ENCODE measurements at places on chromosomes 13 and 19.

- DNase-seq, result no peak
Measured at GRCh38 chr19:8926341-8926740, 83.9 kb downstream of the MUC16 start.

GRCh38 chr19:31538879-31539278 lies 189.6 kb upstream of the TSHZ3 start:
- DNase-seq, result no peak

- no peak for DNase-seq
Measured at GRCh38 chr13:42247883-42248282, 24.1 kb upstream of the AKAP11 start.

DNA sequence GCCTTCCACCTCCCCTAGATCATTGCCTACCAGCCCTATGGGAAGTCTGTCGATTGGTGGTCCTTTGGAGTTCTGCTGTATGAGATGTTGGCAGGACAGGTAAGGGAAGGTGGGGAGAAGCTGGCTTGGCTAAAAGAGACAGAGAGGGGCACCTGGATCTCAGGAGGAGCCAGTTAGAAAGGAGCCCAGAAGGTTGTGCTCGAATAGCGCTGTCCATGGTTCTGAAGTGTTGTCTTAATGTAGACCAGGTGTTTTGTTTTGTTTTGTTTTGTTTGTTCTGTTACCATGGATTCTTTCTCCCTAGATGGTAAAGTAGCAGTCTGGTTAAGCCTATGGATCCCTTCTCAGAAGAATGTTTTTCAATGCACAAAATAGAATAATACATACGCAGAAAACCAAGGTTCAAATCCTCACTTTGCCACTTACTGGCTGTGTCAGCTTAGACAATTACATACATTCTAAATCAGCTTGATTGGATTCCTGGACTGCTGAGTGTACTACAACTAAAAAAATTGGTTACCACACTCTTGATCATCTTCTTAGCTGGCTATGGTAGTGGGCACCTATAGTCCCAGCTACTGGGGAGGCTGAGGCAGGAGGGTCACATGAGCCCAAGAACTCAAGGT lies 5.9 kb upstream of the CACNG7 start:
- no peak for DNase-seq

DNA sequence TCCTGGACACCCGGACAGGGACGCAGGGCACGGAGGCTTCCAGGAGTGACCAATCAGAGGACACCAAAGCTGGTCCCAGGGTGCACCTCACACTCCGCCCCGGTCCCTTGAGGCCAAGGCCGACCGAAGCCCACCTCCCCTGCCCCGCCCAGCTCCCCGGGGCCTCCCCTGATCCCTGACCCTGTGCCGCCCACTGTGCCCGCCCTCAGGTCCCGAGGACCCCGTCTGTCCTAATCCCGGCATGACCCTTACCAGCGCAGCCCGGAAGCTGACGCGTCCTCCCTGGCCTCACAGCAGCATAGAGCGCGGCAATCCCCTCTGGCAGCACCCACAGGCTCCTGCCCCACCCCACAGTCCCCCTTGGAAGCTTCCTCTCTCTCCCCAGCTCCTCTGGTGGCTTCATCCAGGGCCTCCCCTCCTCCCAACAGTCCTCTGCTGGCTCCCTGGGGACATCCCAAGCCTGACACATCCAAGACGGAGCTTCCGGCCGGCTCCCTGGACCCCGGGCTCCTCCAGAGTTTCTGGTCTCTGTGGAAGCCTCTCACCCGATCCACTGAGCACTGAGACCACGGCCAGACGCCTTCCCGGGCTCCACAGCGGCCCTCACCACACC lies 7.4 kb upstream of the CDC34 start:
- no peak for DNase-seq

DNA sequence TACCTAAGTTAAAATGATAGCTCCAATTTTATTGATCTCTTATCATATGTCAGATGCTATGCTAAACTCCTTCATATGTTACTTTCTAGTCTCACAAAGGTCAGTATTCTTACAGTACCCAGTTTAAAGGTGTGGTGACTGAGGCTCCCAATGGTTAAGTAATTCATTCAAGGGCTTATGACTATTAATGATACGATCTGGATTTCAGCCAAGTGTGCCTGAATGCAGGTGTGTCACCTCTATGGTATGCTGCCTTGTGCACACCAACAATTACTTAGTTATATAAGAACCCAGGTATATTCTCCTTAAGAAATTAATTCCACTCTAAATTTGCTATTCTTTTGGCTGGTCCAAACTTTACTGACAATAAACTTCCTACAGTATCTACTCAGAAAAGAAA lies 84.6 kb upstream of the TRPC4 start:
- no peak for DNase-seq

- no peak for DNase-seq
Measured at GRCh38 chr19:1064661-1065605, 2.0 kb upstream of the ARHGAP45 start.

- no peak for DNase-seq
Measured at GRCh38 chr13:99806671-99807070, 164.9 kb downstream of the ZIC5 start.

DNA sequence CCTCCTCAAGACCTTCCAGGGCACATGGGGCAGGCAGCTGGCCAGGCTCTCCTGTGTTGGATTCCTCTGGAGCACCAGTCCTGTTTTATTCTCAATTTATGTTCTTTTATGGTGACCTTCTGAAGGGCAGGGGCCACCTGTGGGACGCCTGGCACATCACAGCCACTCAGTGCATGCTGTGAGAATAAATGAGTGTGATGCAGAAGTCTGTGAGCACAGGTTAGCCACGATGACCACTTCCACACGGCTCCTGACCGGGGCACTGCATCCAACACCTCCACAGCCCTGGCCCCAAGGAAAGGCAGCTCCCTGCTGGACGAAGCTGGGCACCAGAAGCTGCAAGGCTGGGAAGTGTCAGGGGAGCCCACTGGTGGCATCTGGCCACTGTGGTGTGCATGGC lies 122.8 kb downstream of the CRYL1 start:
- DNase-seq, result no peak
